ENCODE measurements at places on chromosomes 6 and 20.

DNA sequence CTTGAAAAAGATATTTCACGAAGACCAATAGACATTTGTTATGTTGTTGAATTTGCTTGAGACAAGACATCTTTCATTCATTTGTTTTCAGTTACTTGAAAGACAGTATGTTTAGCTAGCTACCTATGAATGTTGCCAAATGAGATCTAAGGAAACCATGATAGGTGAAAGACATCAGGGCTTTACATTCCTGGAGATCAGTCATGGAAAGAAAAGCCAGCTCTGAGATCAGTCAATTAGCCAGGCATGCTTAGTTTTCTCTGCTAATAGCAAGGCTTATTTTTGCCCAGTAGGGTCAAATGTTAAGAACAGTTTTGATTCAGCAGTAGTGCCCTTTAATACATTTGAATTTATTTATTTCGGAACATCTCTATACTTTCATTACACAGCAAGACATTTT lies 116.5 kb upstream of the EDN1 start:
- no peak for DNase-seq

DNA sequence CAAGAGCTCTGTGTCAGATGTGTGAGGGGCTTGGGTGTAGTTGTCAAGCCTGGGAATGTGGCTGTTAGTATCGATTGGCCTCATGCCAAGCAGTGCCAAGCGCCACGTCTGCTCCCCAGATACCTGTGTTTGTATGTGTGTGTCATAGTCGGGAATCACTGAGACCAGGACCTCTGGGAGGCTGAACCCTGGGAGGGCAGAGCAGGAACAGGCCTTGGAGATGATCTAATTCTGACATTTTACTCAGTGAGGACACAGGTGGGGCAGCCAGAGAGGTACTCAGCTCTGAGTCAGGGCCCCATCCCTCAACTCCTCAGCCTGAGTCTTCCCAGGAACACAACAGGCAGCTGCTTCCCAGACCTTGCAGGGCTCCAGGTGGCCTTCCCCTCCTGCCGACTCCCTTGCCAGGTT lies 51.2 kb upstream of the FANCE start:
- DNase-seq: no peak

DNA sequence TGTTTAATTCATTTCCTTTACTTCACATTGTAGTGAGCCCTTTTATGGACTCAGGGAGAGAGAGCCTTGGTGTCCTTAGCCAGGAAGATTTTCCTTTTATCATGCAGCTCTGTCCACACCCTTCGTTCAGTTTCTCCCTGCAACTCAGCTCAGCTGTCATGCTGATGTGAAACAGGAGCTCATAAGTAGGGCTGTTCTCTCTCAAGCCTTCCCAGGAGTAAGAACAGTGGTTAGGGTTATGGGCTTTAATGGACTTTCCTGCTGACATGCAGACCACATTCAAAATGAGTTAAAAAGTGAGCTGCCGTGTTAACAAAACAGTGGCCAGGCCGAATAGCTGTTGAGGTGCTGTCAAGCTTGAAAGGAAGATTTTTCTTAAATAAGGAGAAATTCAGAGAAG lies 104.1 kb downstream of the BCKDHB start:
- no peak for DNase-seq

DNA sequence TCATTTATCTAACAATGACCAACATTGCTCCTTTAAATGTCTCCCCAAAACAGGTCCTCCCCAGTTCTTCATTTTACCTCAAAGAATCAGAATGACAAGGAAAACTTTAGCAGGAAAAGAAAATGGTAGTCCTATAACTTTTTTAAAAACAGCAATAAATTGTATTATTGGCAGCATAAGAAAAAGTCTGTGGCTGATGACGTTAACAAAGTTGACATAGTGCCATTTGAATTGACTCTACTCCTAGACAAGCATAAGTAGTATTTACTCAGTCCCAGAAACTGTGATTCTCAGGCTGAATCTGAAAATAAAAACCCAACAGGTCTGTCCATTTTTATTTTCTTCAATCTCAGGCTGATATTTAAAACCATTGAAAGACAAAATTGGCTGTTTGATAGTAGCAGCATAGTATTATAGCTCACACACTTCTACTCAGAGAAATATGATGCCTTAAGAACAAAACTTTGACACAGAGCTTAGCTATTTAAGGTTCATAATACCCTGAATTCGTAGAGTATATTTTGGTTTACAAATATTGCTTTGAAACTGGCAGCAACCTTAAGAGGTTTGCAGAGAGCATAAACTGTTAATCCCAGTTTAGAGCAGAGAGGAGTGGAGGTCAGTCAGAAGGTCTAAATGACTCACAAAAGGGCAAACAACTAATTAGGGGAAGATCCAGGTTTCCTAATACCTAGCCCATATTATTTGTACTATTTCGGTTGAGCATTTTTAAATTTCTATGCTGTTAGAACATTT lies 35.0 kb upstream of the TENT5A start:
- DNase-seq: no peak

GRCh38 chr20:768426-768978 lies at the start of gene SLC52A3:
Gene SLC52A3, minus strand, starts transcription at chr20:768500. Its CDS starts 2,726 bp downstream, at chr20:765774.
- no peak for DNase-seq

GRCh38 chr6:148364056-148364824 lies 21.6 kb downstream of the SASH1 start:
- DNase-seq: no peak

DNA sequence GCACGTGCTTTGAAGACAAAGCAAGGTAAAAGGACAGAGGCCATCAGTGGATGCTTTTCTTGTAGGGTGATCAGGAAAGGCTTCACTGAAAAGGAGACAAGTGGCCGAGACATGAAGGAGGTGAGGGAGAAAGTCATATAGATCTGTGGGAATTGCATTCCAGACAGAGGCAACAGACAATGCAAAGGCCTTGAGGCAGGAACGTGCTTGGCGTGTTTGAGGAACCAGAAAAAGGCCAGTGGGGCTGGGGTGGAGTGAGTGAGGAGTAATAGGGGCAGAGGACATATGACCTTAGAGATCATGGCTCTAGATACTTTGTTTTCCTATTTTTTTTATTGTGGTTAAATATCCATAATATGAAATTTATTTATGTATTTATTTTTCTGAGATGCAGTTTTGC lies 10.5 kb upstream of the SALL4 start:
- no peak for DNase-seq

- no peak for DNase-seq
Observed at GRCh38 chr6:138465007-138465645, 34.2 kb downstream of the NHSL1 start.

DNA sequence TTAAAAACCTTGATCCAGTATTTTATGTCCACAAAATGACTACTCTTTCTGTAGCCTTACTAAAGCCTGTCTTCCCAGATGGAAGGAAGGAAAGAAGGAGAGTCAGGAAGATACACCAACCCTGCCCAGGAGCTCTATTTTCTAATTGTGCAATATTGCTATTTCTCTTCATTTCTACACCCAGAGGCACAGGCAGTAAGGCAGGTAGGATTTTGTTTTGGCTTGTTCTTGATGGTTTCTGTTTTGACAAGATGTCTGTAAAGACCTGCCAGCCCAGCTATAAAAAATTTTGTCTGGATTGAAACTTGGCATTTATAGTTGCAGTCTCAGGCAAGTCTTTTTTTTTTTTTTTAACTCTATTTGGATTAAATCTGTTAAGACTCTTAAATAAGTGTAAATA lies 587.5 kb upstream of the ARID1B start:
- no peak for DNase-seq

DNA sequence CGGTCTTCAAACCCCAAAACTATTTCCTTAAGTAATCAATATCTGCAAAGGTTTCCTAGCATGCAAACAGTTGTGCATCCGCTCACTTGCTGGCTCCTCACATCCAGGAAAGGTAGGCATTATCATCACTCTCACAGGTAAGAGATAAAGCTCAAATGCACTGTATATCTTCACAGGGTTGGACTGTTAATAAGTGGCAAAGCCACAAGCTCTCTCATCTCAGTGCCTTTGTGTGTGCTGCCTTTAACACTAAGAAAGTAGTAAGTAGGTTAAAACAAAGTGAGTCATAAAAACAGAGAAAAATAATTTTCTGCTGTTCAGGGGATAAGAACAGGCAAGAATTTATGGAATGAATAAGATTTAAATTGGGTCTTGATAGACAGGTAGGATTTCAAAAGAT lies 21.3 kb downstream of the MAN1A1 start:
- peak; percentile 49 for DNase-seq

GRCh38 chr20:37987602-37988290 lies 45.5 kb downstream of the TTI1 start:
- DNase-seq: peak; percentile 54

GRCh38 chr6:50333696-50334095 lies 284.0 kb upstream of the DEFB112 start:
- no peak for DNase-seq

- no peak for DNase-seq
Observed at GRCh38 chr6:158759966-158760617, 59.1 kb downstream of the EZR start.

- no peak for DNase-seq
Observed at GRCh38 chr6:118401325-118401975, 146.6 kb upstream of the PLN start.

DNA sequence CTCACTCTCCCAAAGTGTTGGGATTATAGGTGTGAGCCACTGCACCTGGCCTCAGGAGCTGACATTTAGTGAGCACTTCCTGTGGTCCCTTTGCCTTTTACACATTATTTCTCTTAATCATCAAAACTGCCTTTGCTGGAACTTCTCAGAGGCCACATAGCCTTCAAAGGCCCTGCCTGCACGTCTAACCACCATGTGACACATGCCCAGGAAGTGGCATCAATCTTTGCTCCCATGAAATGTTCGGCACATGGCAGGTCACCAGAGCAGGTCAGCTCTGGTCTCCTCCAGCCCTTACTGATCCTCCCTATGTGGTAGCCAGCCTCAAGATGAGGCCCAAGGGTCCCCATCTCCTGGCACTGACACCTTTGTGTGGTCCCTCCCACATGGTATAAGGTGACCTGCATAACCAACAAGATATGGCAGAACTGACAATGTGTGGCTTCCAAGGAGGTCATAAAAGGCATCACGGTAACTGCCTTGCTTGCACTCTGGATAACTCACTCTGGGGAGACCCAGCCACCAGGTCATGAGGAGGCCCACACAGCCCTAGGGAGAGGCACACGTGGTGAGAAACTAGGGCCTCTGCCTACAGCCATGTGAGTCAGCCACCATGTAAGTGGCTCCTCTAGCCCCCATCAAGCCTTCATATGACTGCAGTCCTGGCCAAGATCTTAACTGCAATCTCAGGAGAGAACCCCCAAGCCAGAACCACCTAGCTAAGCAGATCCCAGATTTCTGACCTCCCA lies 28.8 kb upstream of the HMGA1 start:
- DNase-seq: no peak

- DNase-seq: no peak
Observed at GRCh38 chr6:52552278-52552643, 24.6 kb downstream of the TRAM2 start.

DNA sequence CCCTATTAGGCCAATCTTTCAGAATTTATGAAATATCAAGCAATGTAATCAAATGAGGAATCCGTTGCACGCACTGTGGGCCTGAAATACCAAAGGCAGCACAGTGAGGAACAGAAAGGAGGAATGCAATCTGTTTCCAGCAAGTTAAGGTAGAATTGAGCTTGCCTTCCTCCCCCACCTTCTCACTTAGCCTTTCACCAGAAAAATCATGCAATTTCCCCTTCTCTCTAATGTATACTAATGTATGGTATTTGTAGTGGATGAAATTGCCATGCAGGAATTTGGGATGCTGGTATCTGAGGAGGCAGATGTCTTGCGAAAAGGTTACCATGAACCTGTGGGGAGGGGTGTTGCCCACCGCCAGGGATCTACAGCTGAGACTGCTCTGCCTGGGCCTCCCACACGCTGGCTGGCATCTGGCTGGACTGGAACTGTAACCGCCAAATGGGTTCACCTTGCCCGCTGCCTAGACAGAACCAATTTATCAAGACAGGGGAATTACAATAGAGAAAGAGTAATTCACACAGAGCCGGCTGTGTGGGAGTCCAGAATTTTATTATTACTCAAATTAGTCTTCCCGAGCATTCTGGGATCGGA lies 222.4 kb upstream of the MYLIP start:
- DNase-seq: no peak

- no peak for DNase-seq
Observed at GRCh38 chr20:58228103-58228483, 360 bp downstream of the ANKRD60 start.

GRCh38 chr20:36677422-36677771 lies 31.4 kb upstream of the SLA2 start:
- no peak for DNase-seq

GRCh38 chr20:41176711-41177552 lies 39.6 kb downstream of the PLCG1 start:
- DNase-seq: no peak

DNA sequence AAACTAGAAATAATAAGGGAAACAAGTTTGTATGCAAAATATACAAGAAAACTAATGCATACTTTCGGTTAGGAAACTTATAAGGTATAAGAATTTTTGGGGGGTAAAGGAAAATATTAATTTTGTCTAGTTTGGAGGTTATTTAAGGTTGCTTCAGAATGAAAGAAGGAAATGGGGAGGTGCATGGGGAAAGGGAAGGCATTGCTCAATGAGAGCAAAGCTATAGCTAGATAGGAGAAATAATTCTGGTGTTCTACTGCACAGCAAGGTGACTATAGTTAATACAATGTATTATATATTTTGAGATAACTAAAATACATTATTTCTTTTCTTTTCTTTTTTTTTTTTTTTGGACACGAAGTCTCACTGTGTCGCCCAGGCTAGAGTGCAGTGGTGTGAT lies 5.4 kb upstream of the MYMX start:
- DNase-seq: no peak

DNA sequence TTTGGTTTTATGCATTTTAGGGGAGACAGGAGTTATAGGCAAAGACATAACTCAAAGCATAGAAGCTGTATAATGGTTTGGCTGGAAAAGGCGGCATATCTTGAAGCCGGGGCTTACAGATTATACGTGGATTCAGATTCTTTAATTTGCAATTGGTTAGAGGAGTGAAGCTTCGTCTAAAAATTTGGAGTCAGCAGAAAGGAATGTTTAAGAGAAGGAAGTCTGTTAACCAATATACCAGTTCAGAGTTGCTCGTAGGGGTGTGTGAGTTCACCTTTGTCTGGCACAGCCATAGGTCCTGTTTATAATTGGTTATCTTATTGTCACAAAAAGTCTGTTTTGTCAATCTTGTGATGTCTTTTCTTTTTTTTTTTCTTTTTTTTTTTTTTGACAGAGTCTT lies 8.9 kb downstream of the ARHGAP40 start:
- no peak for DNase-seq

- DNase-seq: no peak
Observed at GRCh38 chr6:149729824-149730223, 11.9 kb upstream of the LATS1 start.

GRCh38 chr6:31734821-31735406 lies 1.4 kb downstream of the CLIC1 start:
- DNase-seq: peak; percentile 63

- no peak for DNase-seq
Observed at GRCh38 chr6:147869201-147869600, 360.7 kb downstream of the SAMD5 start.

GRCh38 chr6:157551041-157551832 lies 170.2 kb downstream of the ZDHHC14 start:
- DNase-seq: no peak

Data from hematopoietic multipotent progenitor cell treated with erythropoietin and hydrocortisone succinate and interleukin-3 and kit ligand, for 17 days (in vitro differentiated cells).